CD4-positive, alpha-beta T cell (primary cell): ENCODE measurements at places on chromosomes 2 and 18.

DNA sequence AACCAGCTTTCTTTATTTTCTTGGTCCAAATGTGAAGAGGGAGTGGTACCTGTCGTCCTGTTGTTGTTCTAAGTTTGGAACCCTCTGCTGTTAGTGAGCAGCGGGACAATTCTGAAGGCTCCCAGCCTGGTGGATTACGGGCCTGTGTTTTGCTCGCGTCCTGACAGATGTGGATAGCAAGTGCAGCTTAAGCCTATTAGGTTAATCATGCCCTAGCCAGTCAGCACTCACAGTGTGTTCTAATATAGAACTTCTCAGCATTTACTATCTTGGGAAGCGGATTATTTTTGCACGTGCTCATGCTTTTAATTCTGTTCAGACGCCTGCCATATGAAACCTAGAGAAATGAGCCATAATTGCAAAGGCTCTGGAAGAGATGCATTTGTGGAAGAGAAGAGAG, at the start of gene PCARE:
Gene PCARE (minus strand): TSS at position 113 of the 400 bp plus-strand sequence. CDS start 262 bp downstream, outside the sequence.
- DNase-seq = no peak

DNA sequence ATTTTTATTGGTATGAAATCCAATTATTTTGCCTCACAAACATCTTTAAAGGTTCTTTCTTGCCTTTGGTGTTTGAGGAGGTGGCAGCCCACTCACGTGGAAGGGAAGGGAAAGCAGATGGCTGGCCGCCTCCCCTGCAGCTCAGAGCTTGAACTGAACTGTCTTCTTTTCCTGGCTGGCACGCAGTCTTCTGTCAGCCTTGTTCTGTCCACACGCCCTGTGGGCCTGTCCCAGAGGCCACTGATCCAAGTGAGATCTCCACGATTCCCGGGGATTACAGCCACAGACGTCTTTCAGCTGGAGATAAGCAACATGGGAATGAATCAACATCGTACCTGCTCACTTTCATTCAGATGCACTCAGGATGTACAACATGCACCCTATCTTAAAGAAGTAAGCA, 73.3 kb downstream of the TMEM18 start:
- DNase-seq = no peak

DNA sequence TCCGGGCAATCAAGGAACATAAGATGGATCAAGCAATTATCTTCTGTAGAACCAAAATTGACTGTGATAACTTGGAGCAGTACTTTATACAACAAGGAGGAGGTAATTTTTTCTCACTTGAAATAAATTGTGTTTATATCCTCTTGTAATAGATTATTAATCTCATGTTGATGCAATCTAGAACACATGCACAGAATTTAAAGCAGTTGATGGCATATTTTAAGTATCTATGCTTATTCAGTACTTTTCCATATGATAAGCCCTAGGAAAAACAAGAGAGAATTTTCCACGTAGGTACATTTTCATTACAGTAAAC, 31.8 kb downstream of the DDX1 start:
- DNase-seq = no peak

DNA sequence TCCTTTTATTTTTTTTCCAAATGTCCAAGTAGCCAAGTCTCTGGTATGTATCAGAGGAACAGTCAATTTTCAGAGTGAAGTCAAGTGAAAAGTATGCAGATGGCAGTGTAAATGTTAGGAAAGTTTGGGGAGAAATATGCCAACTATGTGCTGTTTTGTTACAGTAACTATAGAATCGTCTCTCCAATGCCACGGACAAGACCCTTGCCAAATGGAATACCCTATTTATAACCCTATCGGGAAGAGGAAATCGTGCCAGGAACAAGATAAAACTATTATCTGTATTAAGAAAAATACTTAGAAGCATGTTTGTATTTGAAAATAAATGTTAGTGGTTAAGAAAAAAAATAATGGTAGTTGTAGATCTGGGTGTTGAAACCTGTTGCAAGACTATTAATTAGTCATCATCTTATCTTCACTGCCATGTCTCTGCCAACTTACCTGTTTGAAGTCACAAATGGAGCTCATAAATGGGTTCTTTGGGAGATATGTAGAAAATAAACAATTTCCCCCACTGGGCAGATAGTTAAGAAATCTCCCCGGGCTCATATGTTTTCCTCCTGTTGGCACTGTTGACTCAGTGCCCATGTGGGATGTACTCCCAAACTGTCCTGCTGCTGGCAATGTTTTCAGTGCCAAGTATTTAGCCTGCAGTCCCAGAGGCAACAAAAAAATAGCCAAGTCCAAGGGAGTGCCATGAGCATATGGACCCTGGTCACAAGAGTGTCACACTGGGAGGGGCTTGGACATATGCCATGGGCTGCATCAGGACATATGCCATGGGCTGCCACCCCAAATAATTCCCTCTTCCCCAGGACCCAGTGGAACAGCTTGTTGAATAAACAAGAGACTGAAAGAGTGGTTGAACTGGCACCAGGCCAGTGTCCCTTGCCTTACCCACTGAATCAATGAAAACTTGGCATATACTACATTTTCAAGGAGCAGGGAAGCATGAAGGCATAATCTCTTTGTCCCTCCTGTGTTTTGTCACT, 366.9 kb downstream of the OSR1 start:
- DNase-seq = no peak

DNA sequence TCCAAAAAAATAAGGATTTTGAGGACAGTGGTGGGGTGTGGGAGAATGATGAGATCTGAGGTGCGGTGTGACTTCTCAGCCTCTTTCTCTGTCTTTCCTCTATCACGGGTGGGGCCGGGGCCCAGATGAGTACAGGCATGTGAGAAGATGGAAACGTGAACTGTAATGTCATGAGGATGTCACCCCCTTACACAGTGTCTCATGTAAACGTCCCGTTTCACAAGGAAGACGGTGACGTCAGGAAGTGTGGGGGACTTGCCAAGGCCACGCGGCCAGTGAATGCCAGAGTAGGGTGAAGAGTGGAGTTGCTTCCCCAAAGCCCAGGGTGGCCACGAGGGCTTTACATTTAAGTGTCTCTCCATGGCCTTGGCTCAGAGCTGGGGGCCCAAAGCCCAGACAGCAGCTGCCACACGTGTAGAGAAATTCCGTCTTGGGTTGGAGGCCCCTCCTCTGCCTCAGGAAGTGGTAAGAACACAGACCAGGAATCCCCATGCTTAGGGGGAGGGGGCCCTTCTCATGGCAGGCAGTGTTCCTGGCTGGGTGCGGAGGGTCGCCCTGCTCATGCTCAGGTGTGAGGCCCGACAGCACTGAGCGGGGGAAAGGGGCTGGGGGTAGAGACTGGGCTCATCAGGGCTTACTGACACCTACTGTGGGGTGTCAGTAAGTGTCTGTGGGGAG, 80.9 kb upstream of the SMAD7 start:
- no peak for DNase-seq

- DNase-seq = no peak
Observed at GRCh38 chr18:67143028-67143427, 373.5 kb downstream of the DSEL start.

DNA sequence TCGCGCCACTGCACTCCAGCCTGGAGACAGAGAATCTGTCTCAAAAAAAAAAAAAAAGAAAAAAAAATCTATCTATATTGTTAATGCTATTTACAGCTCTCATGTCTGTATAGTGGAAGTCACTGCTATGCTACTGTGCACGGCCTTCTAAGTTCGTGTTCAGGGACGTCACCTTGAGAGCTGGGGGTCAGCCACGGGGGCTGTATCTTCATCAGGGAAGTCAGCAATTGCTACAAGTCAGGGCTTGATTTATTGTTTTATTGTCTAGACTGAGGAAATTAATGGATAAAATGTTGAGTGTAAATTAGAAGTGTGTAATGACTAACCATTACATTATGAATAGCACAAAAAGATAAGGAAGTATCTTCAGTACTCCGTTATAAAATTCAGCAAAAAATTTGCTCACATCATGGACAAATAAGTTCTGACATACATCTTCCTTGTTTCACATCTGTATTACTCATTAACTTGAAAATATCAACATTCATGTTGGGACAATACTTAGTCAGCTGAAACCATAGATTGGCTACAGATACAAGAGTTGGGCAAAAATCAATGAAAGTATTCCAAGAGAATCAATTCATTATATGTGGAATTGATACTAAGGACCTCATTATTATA, 136.6 kb upstream of the SEC11C start:
- DNase-seq = no peak
